ENCODE measurements at places on chromosomes 11 and 22. TPM values are rescaled to one million over a fixed set of nuclear protein-coding genes. Genes with fewer than 3 reads are reported as not detected.

DNA sequence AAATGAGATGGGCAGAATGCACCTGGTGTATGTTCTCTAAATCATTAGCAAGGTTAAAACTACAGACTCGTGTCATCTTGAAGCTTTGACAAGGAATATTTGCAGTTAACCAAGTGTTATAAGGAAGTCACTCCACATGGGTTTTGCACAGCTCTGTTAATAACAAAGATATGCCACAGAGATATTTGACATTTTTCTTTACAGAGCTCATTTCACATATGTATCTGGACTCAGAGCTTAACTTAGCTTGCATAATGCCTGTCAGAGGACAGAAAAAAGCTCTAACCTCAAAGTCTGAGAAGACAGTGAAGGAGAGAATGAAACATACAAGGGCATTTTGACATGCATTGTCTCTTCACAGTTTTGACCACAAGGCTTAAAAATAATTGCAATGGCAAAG lies 105.5 kb downstream of the C11orf87 start:
- no peak for DNase-seq

GRCh38 chr11:45248501-45249011 lies 37.6 kb downstream of the SYT13 start:
- DNase-seq, result no peak

DNA sequence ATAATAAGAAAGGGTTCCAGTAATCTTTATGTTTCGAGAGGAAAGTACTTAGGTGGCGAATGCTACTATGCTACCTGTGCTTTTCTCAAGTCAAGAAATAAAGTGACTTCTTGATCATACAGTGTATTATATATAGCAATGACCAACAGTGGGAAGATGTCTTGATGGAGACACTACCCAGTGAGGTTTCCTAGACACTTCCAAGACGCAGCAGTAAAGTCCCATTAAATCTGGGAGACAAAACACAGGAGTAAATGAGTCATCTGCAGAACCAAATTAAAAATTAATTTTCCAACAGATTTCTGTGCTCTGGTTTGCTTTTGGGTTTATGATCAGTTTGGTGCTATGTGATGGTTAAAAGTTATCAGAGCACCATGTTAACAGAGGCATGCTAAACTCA lies 29.1 kb upstream of the RAB38 start:
- no peak for DNase-seq

DNA sequence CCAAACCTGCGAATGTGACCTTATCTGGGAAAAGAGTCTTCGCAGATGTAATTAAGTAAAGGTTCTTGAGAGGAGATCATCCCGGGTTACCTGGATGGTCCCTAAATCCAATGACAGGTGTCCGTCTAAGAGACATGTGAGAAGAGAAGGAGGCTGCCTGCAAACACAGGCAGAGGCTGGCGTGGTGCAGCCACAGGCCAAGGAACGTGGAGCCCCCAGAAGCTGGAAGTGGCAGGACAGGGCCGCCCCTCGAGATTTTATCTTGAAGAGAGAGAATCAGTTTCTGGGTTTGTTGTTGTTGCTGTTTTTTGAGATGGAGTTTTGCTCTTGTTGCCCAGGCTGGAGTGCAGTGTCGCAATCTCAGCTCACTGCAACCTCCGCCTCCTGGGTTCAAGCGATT lies 33.6 kb downstream of the MRGPRD start:
- DNase-seq, result no peak

The GSTT2B gene
- total RNA-seq, result 2.1 TPM

The LAYN gene
- 19.2 TPM for total RNA-seq

The APOL4 gene
- 33.9 TPM for total RNA-seq

The CFAP300 gene
- 5.9 TPM for total RNA-seq

The SAA2 gene
- not detected for total RNA-seq
